MCF 10A (cell line): ENCODE measurements at places on chromosomes 7 and 10. TPM values are rescaled to one million over a fixed set of nuclear protein-coding genes. Genes with fewer than 3 reads are reported as not detected.

DNA sequence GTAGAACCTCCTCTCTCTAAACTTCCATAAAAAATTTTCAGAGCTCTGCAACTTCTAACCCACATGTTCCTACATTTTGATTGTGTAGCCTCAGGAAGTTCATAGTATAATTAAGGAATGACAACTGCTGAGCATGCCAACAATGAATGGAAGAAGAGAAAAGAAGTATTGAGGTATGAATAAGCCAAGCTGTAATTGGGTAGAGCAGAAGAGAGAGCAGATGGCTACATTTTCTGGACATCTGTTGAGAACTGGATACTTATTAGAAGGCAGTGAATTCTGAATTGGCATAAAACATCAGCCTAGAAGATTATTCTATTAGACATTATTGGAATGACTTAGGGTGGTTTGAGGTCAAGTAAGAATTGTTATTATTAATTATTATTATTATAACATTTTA is 728.3 kb upstream of the PHF14 start:
- H3K27ac ChIP-seq = no peak overlapping the region
- H3K36me3 ChIP-seq = no peaks in the 10 kb centered on the region
- DNase-seq = no peak

GRCh38 chr7:46738796-46739195 is 817.7 kb upstream of the IGFBP3 start:
- H3K4me3 ChIP-seq = no peak overlapping the region
- no peaks in the 10 kb centered on the region for H3K36me3 ChIP-seq
- H3K4me1 ChIP-seq = no peaks in the 10 kb centered on the region
- H3K27me3 ChIP-seq = no peaks in the 10 kb centered on the region
- no peak overlapping the region for H3K27ac ChIP-seq

GRCh38 chr10:3563298-3563697 is 221.7 kb downstream of the KLF6 start:
- no peaks in the 10 kb centered on the region for H3K4me1 ChIP-seq
- H3K36me3 ChIP-seq = no peaks in the 10 kb centered on the region
- H3K4me3 ChIP-seq = no peak overlapping the region
- H3K27ac ChIP-seq = no peak overlapping the region

GRCh38 chr10:79608505-79609375 is 2.0 kb upstream of the SFTPA1 start:
- H3K4me3 ChIP-seq = no peak overlapping the region
- no peak overlapping the region for H3K27ac ChIP-seq
- H3K36me3 ChIP-seq = no peaks in the 10 kb centered on the region
- H3K4me1 ChIP-seq = no peaks in the 10 kb centered on the region
- peaks cover 49% of the 10 kb centered on the region for H3K27me3 ChIP-seq
- DNase-seq = peak; percentile 41

DNA sequence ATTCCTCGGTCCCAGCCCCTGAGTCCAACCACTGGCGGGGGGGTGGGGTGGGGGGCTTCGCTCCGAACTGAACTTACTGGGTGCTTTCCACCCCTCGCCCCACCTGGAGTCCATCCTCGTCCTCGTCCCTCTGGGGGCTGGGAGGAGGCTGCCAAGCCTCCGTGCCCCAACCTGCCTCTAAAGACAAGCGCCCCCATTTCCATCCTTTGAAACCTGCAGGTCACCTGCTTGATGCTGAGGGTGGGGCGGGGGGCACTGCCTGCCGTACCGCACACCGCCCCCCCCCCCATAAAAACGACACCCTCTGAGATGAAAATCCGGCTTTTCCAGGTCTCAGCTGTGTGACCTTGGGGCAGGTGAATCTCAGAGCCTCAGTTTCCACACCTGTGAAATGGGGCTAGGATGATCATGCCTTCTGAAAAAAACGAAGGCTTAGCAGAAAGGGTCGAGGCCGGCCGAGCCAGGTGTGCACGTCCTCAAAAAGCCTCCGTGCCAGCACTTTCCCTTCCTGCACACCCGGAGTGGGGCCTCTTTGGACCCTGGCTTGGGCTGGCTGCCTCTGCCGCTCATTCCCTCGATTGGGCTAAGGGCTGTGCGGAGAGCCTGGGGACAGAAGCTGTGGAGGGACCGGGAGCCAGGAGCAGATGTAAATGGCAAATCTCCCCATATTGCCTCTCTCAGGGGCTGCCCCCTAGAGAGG is 967 bp downstream of the ELFN1 start:
- no peak for DNase-seq
- H3K4me1 ChIP-seq = no peaks in the 10 kb centered on the region
- peaks cover 24% of the 10 kb centered on the region for H3K27me3 ChIP-seq

DNA sequence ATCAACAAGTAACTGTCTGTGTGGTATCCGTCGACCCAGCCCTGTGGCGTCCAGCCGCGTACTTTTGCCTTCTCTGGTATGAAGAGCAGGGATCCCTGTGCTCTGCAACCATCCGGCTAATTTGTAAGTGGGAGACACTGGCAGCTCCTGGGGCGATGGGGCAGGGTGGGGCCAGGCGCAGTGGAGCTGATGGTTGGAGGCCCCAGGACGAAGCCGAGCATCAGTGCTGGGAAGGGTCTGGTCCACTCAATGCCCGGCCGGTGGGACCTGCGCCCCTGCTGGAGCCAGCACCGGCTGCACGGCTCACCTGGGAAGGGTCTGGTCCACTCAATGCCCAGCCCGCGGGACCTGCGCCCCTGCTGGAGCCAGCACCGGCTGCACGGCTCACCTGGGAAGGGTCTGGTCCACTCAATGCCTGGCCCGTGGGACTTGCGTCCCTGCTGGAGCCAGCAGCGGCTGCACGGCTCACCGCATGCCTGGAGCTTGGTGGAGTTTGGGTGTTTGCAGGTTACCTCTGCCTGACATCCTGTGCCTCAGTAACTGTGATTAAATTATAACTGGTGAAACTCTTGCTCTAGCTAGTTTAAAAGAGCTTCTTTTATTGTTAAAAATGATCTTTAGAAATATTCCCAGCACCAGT is 96.1 kb downstream of the NKX6-2 start:
- H3K4me1 ChIP-seq = peaks cover under 1% of the 10 kb centered on the region
- H3K4me3 ChIP-seq = no peak overlapping the region
- DNase-seq = no peak
- no peak overlapping the region for H3K27ac ChIP-seq

GRCh38 chr7:105932835-105933477 is 30.1 kb upstream of the CDHR3 start:
- H3K4me1 ChIP-seq = peaks cover 9% of the 10 kb centered on the region
- no peak overlapping the region for H3K27ac ChIP-seq
- no peak overlapping the region for H3K4me3 ChIP-seq
- no peaks in the 10 kb centered on the region for H3K36me3 ChIP-seq

DNA sequence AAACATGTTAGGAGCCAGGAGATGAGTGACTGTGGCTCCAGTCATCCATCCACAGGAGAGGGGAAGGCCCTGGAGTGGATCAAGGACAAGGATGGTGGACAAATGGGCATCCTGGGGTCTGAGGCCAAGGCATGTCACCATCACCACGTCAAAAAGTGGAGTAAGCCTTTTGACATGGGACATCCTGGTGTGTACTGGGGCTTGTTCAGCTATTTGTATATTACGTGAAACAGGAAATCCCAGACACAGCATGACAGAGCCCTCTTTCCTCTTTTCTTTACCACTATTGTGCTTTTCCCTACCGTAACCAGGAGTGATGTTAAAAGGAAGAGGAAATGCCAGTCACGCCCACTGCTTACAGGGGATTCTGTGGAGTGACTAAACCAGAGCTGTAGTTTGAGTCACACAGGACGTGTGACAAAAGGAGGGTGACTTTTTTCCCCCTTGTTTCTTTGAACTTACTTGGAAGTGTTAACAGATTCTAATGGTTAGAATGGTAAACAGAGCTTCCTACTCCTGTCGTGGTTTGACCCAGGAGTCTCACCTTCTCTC is 15.4 kb downstream of the ACSL5 start:
- no peak overlapping the region for H3K4me3 ChIP-seq
- H3K4me1 ChIP-seq = peaks cover 10% of the 10 kb centered on the region
- no peaks in the 10 kb centered on the region for H3K36me3 ChIP-seq
- H3K27me3 ChIP-seq = no peaks in the 10 kb centered on the region
- H3K27ac ChIP-seq = peak overlapping the region; percentile 7
- DNase-seq = peak; percentile 28

DNA sequence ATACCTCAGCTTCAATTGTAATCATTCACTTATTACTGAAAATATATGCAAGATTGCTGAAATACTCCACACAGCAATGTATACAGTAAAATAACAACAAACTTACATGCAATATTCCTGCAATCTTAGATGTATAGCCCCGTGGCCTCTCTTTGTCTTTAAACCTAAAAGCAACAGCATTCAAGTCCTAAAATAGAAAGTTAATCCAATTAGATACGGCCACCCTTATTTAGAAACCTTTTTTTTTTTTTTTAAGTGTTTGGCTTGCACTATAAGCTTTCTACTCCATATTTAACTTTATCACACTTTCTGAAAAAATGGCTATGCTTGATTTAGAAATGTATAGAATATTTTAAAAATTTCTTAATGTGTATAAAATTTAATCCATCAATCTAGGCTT is 67.6 kb downstream of the IDE start:
- H3K4me3 ChIP-seq = no peak overlapping the region
- no peak overlapping the region for H3K27ac ChIP-seq
- peaks cover 76% of the 10 kb centered on the region for H3K36me3 ChIP-seq

DNA sequence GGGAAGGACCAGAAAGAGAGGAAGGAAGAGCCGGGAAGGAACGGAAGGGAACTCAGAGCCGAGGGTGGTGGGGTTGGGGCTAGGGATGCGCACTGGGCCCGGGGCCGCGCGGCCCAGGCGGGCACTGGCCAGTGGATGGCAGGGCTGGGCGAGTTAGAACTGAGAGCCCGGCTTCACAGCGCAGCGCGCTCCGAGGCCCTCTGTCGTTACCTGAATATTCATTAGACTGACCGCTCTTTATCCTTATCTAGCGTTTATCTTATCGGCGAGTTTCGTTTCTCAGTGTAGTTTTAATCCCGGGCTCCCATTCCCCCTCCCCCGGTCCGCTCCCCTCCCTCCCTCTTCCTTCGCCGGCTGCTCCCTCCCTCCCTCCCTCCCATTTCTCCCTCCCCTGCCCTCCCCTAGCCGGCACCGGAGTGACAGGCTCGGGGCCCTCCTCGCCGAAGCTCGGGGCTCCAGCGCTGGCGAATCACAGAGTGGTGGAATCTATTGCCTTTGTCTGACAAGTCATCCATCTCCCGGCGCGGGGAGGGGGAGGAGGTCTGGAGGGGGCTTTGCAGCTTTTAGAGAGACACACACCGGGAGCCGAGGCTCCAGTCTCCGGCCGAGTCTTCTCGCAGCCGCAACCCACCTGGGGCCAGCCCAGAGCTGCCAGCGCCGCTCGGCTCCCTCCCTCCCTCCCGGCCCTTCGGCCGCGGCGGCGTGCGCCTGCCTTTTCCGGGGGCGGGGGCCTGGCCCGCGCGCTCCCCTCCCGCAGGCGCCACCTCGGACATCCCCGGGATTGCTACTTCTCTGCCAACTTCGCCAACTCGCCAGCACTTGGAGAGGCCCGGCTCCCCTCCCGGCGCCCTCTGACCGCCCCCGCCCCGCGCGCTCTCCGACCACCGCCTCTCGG is at the start of gene PAX2:
TSS of gene PAX2 (plus strand) at position 596 of the 895 bp plus-strand sequence. CDS start 679 bp downstream, outside the sequence.
- H3K27me3 ChIP-seq = peaks cover 94% of the 10 kb centered on the region
- peak within 1 kb of the TSS; percentile 28 for H3K4me3 ChIP-seq
- H3K27ac ChIP-seq = no peak within 1 kb of the TSS
- H3K4me1 ChIP-seq = peaks cover 7% of the 10 kb centered on the region
- H3K36me3 ChIP-seq = peaks cover 5% of the 10 kb centered on the region
- DNase-seq = no peak

DNA sequence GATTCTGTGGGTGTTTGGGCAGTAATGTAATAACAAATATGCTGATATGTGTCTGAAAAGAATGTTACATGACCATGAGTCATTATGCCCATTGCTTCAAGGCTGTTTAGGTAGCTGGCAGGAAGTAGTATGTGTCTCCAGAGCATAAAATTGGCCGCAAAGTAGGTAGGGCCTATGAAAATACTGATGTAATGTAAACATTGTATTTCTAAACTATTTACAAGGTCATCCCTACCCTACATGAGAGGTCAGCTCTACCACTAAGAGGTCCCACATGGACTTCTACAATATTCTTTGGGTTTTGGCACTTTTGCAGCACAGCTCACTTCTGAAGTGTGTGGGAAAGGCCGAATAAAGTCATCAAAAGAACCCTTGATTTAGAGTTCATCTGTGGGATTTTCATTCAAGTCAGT is 301.9 kb downstream of the AHR start:
- H3K27ac ChIP-seq = peak overlapping the region; percentile 91

- H3K27me3 ChIP-seq = no peaks in the 10 kb centered on the region
- H3K27ac ChIP-seq = peak overlapping the region; percentile 94
- peak overlapping the region; percentile 69 for H3K4me3 ChIP-seq
- no peaks in the 10 kb centered on the region for H3K36me3 ChIP-seq
- no peak for DNase-seq
Measured at GRCh38 chr7:130794619-130794922, 60.6 kb upstream of the KLF14 start.

DNA sequence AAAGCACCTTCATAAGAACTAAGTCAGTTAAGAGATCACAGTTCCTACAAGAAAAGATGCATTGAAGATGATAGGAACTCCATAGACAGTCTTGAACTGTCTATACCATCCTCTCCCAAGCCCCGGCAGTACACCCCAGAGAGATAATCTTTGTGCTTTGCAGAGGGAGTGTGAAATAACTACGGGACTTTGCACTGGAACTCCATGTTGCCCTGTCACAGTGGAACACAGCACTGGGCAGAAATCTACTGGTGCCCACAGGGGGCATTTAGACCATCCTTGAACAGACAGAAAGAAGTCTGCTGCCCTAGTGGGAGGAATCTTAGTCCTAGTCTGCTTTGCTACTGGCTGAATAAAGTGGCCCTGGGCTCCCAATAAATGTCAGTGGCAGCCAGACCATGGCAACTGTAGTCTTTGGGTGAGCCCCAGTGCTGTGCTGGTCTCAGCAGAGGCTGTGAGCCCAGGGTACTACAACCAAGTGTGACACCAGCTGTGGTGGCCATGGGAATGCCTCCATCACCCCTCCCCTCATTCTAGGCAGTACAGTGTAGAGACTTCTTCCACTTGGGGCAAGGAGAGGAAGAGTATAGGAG is 107.7 kb upstream of the TMEM168 start:
- peaks cover 12% of the 10 kb centered on the region for H3K36me3 ChIP-seq
- H3K27ac ChIP-seq = peak overlapping the region; percentile 19
- no peak for DNase-seq

DNA sequence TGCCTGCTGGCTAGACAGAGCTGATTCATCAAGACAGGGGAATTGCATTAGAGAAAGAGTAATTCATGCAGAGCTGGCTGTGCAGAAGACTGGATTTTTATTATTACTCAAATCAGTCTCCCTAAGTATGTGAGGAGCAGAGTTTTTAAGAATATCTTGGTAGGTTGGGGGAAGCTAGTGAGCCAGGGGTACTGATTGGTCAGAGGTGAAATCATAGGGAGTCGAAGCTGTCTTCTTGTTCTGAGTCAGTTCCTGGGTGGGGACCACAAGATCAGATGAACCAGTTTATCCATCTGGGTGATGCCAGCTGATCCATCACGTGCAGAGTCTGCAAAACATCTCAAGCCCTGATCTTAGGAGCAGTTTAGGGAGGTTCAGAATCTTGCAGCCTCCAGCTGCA is 39.8 kb downstream of the FOXI2 start:
- DNase-seq = no peak
- no peaks in the 10 kb centered on the region for H3K36me3 ChIP-seq
- H3K27ac ChIP-seq = no peak overlapping the region
- no peaks in the 10 kb centered on the region for H3K27me3 ChIP-seq
- no peak overlapping the region for H3K4me3 ChIP-seq
- no peaks in the 10 kb centered on the region for H3K4me1 ChIP-seq

- H3K4me1 ChIP-seq = peaks cover 5% of the 10 kb centered on the region
- no peak overlapping the region for H3K27ac ChIP-seq
- H3K4me3 ChIP-seq = no peak overlapping the region
- no peaks in the 10 kb centered on the region for H3K36me3 ChIP-seq
- peaks cover 15% of the 10 kb centered on the region for H3K27me3 ChIP-seq
Measured at GRCh38 chr7:155356323-155357105, 58.8 kb downstream of the INSIG1 start.

MOGAT3 gene
- total RNA-seq = not detected in 2 replicates

PRRT4 gene
- not detected in 2 replicates for total RNA-seq

HECTD2 gene
- total RNA-seq = 5.9 and 8.2 TPM in 2 replicates

AKR1B1 gene
- total RNA-seq = 115 and 128 TPM in 2 replicates
